Osteoblast (primary cell): ENCODE measurements at places on chromosomes 2 and 18. TPM values are rescaled to one million over a fixed set of nuclear protein-coding genes. Genes with fewer than 3 reads are reported as not detected.

DNA sequence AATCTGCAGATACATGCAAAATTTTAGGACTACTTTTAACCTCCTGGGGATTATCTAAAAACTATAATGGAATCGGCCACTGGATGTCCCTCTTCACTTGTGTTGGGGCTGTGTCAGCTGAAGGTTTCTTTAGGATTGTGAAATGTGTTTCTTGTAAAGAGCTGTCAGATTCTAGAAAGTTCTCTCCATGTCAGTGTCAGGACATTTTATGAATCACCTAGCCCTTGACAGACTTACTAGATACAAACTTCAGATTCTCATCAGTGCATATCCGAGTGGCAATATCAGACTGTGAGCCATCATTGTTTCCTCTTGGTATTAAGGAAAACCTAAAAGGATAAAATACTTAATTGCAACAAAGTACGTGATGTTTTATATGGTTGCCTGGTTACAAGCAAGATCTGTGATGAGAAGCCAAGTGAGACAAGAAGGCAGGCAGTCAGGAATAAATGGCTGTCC is 107.3 kb downstream of the CPS1 start:
- peak; percentile 66 for DNase-seq

DNA sequence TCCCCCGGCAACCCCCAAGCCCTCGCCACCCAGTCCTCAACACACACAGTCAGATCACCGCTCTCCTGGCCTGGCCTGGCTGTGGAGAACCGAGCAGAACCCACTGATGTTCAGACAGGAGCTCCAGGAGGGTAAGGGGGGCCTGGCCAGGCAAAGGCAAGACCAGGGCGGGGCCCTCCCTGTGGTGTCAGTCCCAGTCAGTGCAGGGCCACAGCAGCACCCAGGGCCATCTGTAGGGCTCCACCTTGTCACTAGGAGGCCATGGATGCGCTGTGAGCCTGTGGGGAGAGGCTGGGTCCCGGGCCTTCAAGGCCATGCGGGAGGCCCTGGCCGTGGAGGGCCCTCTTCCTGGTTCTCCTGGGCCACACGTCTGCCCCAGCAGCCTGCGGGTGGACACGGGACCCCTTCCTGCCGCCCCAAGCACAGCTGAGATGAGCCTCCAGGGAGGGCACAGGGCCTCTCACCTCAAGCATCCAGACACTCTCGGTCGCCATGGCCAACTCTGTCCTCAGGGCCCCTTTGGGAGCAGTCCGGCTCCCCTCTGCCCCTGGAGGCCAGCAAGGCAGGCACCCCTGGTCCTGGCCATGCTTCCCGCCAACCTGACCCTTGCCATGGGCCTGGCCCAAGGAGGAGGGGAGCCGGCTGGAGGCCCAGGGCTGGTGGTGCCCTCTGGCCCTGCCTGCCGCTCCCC is 2.0 kb downstream of the ANO7 start:
- DNase-seq, result peak; percentile 73

DNA sequence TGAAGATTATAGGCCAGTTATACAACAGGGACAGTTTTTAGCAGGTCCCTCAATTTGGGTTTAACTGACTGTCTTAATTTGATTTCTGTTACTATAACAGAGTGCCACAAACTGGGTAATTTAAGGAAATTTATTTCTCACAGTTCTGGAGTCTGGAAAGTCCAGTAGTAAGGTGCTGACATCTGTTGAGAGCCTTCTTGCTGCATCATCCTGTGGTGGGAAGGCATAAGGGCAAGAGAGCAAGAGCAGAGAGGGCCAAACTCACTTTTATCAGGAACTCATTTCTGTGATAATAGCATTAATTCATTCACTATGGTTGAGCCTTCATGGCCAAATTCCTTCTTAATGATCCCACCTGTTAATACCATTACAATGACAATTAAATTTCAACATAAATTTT is 36.5 kb downstream of the DIS3L2 start:
- no peak for DNase-seq

DNA sequence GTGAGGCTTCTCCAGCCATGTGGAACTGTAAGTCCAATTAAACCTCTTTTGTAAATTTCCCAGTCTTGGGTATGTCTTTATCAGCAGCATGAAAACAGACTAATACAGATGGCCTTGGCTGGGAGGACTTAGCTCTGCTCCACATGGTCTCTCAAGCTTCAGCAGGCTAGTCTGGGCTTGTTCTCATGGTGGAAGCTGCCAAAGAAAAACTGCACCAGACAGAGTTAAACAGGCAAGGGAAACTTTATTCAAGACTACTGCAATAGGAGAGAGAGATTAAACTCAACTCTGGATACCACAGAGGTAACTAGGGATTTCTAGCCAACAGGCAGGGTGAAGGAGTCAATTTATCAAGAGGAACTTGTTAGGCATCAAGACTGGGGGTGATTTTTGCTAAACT is 142.1 kb downstream of the CABLES1 start:
- no peak for DNase-seq

GRCh38 chr2:201858281-201859184 is 52.2 kb downstream of the CDK15 start:
- DNase-seq, result peak; percentile 64

- DNase-seq, result peak; percentile 39
Observed at GRCh38 chr18:12839526-12840196, 44.4 kb downstream of the PTPN2 start.

DNA sequence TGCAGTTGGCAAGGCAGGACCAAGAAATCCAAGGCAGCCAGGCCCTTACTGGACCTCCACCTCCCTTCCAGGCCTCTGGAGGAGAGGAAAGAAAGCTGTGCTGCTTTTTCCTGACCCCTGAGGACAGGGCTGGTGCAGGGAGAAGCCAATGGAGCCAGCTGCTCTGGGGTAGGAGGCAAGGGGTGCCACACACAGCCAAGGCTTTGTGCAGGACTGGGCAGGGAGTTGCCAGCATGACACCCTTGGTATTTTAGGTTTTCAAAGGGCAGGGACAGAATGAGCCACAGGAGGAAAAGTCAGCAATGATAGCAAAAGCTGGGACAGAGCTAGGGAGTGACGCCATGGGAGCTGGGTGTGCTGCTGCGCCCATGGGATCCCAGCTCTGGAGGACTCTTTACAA is 22.9 kb downstream of the CCT7 start:
- peak; percentile 53 for DNase-seq

DNA sequence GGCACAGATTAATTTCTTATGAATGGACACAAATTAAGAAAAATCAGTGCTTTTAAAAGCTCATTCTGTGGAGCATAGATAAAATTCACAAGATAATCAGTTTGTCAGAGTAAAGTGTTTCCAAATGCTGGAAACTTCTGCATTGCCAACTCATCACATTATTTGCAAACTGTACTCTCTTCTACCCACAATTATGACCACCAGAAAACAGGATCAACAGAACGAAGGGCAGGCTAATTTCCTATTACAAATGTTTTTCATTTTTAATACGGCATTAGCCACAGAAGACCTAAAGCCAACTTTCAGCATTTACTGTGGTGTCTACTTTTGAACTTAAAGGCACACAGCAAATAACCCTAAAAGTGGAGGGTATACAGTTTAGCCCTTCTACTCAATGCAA is 6.0 kb downstream of the IRS1 start:
- DNase-seq, result no peak

Gene SOWAHC
- 14.7 and 17.7 TPM in 2 replicates for total RNA-seq

Gene TUBA4B
- total RNA-seq, result not detected in 2 replicates
